ENCODE measurements at places on chromosomes 11 and 22. TPM values are rescaled to one million over a fixed set of nuclear protein-coding genes. Genes with fewer than 3 reads are reported as not detected.

Gene DDTL
- total RNA-seq, result under 0.01 TPM

Gene KRTAP5-2
- total RNA-seq, result not detected

Gene OR52R1
- total RNA-seq, result not detected

Gene SLCO2B1
- 0.38 TPM for total RNA-seq

Gene TRPM5
- not detected for total RNA-seq

Gene HBB
- total RNA-seq, result not detected

Gene SYNGR1
- total RNA-seq, result 14.9 TPM

Gene RBMXL2
- total RNA-seq, result not detected

Gene GRIA4
- total RNA-seq, result not detected

Gene PDE3B
- total RNA-seq, result 0.28 TPM

Gene ZNF280A
- total RNA-seq, result under 0.01 TPM

Gene PPP2R1B
- total RNA-seq, result 50.2 TPM

Gene TCN2
- 7.9 TPM for total RNA-seq

Gene HMOX1
- 156 TPM for total RNA-seq

Gene VWCE
- 0.19 TPM for total RNA-seq

Gene OR51I1
- not detected for total RNA-seq

Gene OR52E2
- not detected for total RNA-seq

Gene DERL3
- total RNA-seq, result 0.56 TPM

Gene CHRM1
- not detected for total RNA-seq

Gene DCHS1
- total RNA-seq, result 1.3 TPM

Gene MMP8
- total RNA-seq, result not detected

Gene OR52H1
- total RNA-seq, result 0.56 TPM

Gene TMPRSS5
- 0.28 TPM for total RNA-seq

Gene SLC39A13
- 65.6 TPM for total RNA-seq

Gene TRABD
- total RNA-seq, result 12.7 TPM

Gene SCUBE2
- total RNA-seq, result 1.2 TPM

Gene ARFGAP3
- total RNA-seq, result 116 TPM

Gene KCNJ1
- total RNA-seq, result under 0.01 TPM

Gene CSF2RB
- total RNA-seq, result 4.5 TPM

Gene CHADL
- total RNA-seq, result 0.96 TPM

Gene ADORA2A
- 13.2 TPM for total RNA-seq

Gene MUC15
- not detected for total RNA-seq

Gene SEPTIN3
- not detected for total RNA-seq

Gene CD3D
- total RNA-seq, result not detected

Gene SBF1
- total RNA-seq, result 64.2 TPM

Gene RASGRP2
- not detected for total RNA-seq

Gene PIWIL4
- total RNA-seq, result 2.0 TPM

Gene OR4D11
- total RNA-seq, result not detected

Gene OR56A3
- not detected for total RNA-seq

Gene TECTA
- total RNA-seq, result 0.85 TPM

Gene POTEH
- not detected for total RNA-seq

Gene LRRC10B
- total RNA-seq, result not detected

Gene CCDC73
- not detected for total RNA-seq

Gene KBTBD4
- 23.7 TPM for total RNA-seq

Gene VEGFB
- 14.6 TPM for total RNA-seq

Gene DPP3
- 24.2 TPM for total RNA-seq

Gene GGT5
- total RNA-seq, result 9.9 TPM

Gene EMID1
- total RNA-seq, result 0.28 TPM

Gene MAJIN
- not detected for total RNA-seq

Gene TXN2
- total RNA-seq, result 9.9 TPM

Gene CECR2
- 1.1 TPM for total RNA-seq

Gene C11orf86
- total RNA-seq, result not detected

Gene FDXACB1
- total RNA-seq, result 2.0 TPM

Gene TSGA10IP
- not detected for total RNA-seq

Gene DEFB108B
- total RNA-seq, result not detected

Gene THY1
- 9.6 TPM for total RNA-seq

All from regular cardiac myocyte (primary cell).